ENCODE measurements at places on chromosomes 13 and 19.

DNA sequence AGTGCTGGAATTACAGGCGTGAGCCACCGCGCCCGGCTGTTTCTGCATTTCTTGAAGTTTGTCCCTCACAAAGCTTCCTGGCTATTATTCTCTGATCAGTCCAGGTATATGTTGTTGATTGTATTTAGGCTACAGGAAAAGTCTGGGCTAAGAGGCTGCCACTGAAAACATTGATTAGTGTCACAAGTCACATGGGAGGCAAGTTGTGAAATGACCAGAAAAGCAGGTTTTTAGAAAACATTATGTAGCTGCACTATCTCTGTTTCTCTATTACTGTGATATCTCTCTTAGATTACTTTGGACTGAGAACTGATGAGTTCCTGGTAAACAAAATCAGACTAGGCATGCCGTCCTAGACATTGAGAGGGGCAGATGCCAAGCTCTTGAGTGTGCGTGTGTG is 16.0 kb upstream of the ZDHHC20 start:
- DNase-seq: no peak

- DNase-seq: no peak
Observed at GRCh38 chr19:55080968-55081769, 5.5 kb downstream of the EPS8L1 start.

GRCh38 chr13:44748439-44748838 is 172.3 kb upstream of the TSC22D1 start:
- DNase-seq: no peak

- no peak for DNase-seq
Observed at GRCh38 chr19:16161840-16162239, 11.5 kb downstream of the CIB3 start.
